Fibroblast of skin of left biceps (primary cell): ENCODE measurements at places on chromosomes 2 and 18.

- DNase-seq = no peak
Observed at GRCh38 chr2:173719471-173719870, 245.7 kb downstream of the SP3 start.

DNA sequence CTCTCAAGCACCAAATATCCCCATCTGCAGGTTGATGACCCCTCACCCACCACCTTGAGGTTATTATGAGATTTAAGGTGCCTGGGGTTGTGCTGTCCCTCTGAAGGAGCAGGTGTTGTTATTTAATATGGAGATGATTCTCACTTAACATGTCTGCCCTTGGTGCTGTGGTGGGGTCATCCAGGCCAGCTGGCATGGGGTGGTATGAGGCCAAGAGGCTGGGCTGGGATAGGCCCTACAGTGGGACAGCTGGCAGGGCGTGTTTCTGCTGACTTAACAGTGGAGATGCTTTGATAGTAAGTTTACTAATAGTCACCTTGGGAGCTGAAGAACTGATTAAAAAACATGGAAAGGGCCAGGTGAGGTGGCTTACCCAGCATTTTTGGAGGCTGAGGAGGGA is 22.4 kb downstream of the SERPINB12 start:
- DNase-seq = no peak

GRCh38 chr18:53417003-53417402 is 807.5 kb downstream of the MBD2 start:
- DNase-seq = peak; percentile 5

DNA sequence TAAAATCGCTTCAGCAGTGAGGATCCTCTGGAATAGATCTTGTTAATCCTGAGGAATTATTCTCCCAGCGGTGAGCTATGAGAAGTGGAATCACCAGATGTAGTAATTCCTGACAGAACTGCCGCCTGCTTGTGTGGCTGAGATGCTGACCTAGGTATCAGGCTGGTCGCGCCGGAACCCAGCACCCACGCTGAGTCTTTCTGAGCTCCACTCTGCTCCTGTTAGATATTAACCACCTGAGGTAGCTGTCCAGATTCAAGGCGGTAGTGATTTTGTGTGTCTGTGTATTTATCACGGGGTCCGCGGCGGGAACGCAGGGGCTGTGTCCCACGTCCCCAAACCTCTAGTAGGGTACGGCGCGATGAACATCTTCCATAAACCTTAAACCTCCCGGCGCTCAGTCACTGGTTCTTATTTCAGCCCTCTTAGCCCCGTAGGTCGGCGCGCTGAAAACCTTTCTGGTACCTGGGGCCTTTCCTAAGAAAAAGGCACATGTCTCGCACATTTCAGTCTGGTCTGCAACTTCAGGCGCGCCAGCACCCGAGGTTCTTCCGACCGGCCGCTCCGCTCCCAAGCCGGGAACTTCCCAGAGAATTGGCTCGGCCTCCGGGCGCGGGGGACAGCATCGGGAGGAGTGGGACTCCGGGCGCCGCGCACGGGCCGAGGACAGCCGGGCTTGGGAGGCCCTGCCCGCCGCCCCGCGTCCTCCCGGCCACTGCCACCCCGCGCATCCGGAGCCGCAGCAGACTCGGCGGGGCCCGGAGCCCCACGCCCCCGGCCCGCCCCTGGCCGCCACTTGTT is 542 bp upstream of the CNNM3 start:
- DNase-seq = no peak

DNA sequence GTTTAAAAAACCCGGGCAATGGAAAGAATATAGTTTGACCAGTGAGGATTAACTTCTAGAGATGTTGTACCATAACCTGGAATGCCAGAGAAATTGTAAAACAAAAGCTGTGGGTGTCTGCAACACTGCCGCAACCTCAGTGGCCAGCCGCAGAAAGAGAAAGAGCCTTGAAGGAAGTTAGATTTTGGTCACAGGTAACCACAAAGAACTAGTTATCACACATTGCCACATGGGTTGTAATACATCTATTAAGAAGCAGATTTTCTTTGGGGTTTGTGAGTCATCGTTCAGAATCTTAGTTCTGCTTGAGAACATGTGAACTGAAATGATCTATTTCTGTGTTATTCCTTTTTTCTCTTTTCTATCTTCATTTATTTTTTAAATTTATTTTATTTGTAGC is 222.9 kb upstream of the AGAP1 start:
- peak; percentile 53 for DNase-seq

DNA sequence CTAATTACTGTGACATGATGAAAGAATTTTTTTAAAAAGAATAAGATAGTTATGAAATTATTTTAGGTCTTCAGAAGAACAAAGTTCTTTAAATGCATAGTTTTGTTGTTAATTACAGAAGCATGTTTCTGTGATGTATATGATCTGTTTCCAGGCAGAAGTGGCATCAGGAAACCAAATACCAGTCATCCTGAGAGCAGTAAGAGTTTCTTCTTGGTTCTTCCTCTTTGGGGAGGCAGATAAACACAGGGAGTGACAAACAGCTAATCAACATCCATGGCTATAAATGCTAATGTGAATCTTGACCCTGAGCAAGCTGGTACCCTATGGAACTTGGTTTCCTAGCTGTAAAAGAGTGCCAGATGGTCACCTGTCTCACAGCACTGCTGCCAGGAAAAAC is 29.2 kb downstream of the WIPF1 start:
- no peak for DNase-seq

GRCh38 chr18:54736981-54737380 is 91.3 kb upstream of the RAB27B start:
- no peak for DNase-seq

DNA sequence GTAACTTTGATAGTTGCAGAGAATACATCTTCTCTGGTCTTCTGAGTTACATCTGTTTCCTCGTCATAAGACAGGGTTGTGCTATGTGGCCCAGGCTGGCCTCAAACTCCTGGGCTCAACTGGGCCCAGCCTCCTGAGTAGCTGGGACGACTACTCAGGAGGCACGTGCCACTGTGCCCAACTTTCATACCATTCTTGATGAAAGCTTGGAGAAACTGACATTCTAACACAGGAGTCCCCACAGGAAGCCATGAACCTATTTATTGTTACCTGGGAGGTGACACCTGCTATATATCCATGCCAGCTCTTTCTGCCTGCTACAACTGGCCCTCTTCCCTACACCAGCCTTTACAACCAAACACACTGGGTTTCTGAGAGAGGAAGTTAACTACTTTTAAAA is 19.1 kb downstream of the EIF2AK3 start:
- no peak for DNase-seq

DNA sequence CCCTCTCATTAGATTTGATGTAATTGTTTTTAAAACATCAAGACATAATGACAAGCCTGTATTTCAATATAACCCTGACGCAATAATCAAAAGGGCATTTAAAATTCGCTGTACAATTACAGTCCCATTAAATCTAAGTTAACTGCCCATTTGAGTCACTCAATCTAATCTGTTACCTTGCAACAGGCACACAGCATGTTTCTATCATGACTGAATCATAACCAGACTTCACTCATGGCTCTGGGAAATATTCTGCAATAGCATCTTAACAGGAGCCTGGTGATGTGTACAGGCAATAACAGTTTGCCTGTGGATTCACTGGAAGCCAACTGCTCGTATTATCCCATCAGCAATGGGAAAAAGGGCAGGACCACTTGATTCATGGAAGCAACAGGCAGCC is 142.3 kb upstream of the NCKAP5 start:
- peak; percentile 14 for DNase-seq

DNA sequence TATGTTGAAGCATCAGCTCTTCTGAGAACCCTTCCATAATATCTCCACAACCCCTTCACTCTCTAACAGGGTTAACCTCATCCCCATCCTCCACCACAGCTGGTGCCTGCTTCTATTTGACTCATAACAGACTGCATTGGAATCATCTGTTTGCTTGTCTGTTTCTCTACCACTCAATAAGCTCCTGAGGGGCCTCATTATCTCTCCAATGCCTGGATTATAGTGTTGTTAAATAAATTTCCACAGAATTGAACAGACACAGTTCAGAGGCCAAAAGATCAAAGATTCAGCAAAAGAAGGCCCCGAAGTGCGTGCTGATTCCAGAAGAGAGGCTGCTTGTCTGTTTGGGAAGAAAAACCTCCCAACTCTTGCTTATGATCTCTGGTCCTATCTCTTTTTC is 33.7 kb upstream of the FAM98A start:
- DNase-seq = no peak

GRCh38 chr2:202786842-202787241 is 84.7 kb downstream of the ICA1L start:
- no peak for DNase-seq

DNA sequence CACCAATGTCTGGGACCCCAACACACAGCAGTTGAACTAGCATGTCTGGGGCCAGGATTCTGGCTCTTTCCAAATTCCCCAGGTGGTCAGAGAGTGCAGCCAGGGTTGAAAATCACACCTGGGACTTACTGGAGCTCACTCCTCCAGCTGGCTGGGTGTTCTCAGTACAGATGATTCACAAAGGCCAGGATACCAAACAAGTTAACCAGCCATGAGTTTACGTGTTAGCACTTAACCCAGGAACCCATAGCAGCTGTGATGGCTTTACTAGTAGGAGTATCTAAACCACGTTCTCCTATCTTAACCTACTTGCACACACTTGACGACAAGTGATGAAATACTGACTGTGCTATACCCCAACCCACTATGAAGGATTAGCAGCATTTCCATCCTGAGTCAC is 222.8 kb downstream of the FBXO15 start:
- DNase-seq = no peak

- no peak for DNase-seq
Observed at GRCh38 chr18:21040466-21040865, 71.1 kb downstream of the ROCK1 start.

GRCh38 chr2:15701341-15701907 is 109.8 kb downstream of the DDX1 start:
- DNase-seq = no peak

- no peak for DNase-seq
Observed at GRCh38 chr2:41123341-41123740, 671.5 kb upstream of the SLC8A1 start.

DNA sequence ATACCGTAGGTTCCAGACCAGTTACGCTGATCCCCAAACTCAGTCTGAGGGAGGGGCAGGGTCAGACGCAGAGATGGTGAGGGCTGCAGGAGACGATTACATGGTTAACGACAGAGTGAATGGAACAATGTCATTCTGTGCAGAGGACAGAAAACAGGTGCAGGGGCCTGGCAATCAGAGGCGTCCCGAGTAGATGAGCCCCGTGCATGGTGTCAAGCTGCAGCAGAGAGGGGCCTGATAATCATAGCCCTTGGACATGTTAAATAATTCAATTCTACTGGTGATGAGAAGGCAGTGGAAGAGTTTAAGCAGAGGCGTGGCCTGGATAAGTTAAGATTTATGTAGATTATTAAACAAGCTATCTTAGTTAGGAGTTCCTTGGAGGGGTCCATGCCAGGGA is 178.6 kb downstream of the MYT1L start:
- no peak for DNase-seq
